Activated CD8-positive, alpha-beta memory T cell treated with anti-CD3 and anti-CD28 coated beads, Interleukin-2, amount 10 ng/mL, durations not matched to agents 7 days and 5 days (primary cell): ENCODE measurements at places on chromosomes 11 and 22. TPM values are rescaled to one million over a fixed set of nuclear protein-coding genes. Genes with fewer than 3 reads are reported as not detected.

DNA sequence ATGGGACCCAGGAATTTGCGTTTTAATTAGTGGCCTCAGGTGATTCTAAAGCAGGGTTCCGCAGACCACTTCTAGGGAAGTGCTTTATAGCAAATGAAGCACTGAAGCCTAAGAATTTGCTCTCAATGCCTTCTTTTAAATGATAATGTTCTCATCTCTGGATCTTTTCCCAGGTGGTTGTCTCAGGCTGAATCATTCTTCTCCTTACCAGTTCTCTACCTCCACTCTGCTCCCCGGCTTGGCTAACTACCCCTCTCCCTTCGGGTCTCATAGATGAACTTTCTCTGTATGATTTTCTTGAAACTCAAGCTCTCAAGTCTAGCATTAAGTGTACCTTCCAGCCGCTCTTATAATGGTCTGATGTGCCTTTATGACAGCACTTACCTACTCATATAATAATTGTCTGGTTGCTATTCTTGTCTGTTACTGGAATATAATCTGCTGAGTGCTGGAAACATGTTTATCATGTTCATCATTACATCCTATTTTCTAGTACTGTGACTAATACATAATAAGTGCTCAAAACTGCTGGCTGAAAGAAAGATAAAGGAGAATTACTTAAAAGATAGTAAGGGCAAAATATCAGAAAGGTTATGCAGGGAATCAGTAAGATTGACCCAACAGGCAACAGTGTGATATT is 195.9 kb upstream of the SESN3 start:
- H3K4me1 ChIP-seq: no peaks in the 10 kb centered on the region
- no peak overlapping the region for H3K27ac ChIP-seq
- H3K27me3 ChIP-seq: peaks cover 18% of the 10 kb centered on the region
- H3K36me3 ChIP-seq: no peaks in the 10 kb centered on the region
- no peak for DNase-seq

- peaks cover 92% of the 10 kb centered on the region for H3K27me3 ChIP-seq
- H3K36me3 ChIP-seq: no peaks in the 10 kb centered on the region
- peak overlapping the region; percentile 66 for H3K27ac ChIP-seq
- peak; percentile 92 for DNase-seq
- no peak overlapping the region for H3K4me3 ChIP-seq
Observed at GRCh38 chr22:28955817-28956216, 72.4 kb downstream of the ZNRF3 start.

DNA sequence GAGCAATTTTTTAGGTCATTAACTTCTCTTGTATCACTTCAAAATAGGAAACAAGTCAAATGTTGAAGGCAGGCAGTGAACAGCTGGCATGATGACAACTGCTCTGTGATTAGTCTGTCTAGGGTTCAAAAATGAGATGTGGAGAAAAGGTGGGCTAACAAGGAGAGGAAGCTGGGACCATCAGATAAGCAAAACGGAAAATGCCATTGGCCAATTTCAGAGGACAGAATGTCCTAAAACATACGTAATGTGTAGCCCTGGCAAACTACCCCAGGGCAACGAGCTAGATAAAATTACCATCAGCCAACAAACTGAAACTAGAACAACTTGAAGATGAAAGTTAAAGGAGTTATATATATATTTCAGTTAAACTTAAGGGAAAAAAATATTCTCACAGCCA is 93.2 kb downstream of the RELT start:
- H3K4me3 ChIP-seq: no peak overlapping the region
- no peak for DNase-seq
- H3K27ac ChIP-seq: no peak overlapping the region
- no peaks in the 10 kb centered on the region for H3K36me3 ChIP-seq
- H3K27me3 ChIP-seq: no peaks in the 10 kb centered on the region

CD3E gene
- total RNA-seq: 526 TPM

SHISA8 gene
- 0.70 TPM for total RNA-seq

DNA sequence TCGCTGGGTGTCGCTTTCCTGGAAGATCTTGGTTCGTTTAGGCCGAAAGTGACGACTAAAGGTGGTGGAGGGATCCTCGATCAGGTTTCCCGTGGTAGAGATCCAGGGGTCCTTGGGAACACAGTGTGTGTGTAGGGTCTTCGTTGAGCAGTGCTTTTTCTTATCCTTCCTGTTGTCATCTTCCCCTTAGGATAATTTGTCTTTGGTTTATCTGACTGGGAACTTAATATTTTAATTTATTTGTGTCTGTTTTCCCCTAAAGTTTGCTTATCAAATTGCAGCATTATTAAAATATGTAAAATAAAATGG is 403 bp downstream of the RBM7 start:
- H3K36me3 ChIP-seq: peaks cover 48% of the 10 kb centered on the region
- peak overlapping the region; percentile 99 for H3K27ac ChIP-seq
- no peaks in the 10 kb centered on the region for H3K27me3 ChIP-seq

- no peak for DNase-seq
- no peaks in the 10 kb centered on the region for H3K36me3 ChIP-seq
- no peak overlapping the region for H3K27ac ChIP-seq
Observed at GRCh38 chr11:1876361-1877063, 15.2 kb downstream of the PRR33 start.

- H3K27me3 ChIP-seq: no peaks in the 10 kb centered on the region
- no peak for DNase-seq
- H3K27ac ChIP-seq: no peak overlapping the region
- H3K4me1 ChIP-seq: peaks cover 21% of the 10 kb centered on the region
- H3K4me3 ChIP-seq: no peak overlapping the region
Observed at GRCh38 chr11:77086521-77087472, 15.8 kb upstream of the OMP start.

DNA sequence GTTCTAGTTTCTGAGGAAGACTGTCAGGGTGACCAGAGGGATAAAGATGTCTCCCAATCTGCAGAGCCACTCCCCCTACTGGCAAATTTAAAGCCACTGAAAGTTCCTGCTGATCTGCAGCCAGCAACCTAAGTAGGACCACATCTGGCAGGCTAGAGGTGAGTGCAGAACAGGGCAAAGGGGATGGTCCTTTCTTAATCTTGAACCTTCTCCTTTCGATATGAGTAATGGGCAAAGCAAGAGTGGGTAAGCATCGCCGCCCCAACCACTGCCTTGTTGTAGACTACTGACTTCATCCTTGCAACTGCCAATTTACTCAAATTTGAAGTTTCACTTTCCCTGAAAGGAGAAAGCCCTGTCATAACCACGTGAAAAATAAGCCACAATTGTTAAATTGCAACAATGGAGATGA is 30.7 kb downstream of the SCUBE2 start:
- peak; percentile 85 for DNase-seq
- no peak overlapping the region for H3K4me3 ChIP-seq
- H3K4me1 ChIP-seq: peaks cover 11% of the 10 kb centered on the region
- peaks cover 71% of the 10 kb centered on the region for H3K27me3 ChIP-seq
- peak overlapping the region; percentile 29 for H3K27ac ChIP-seq
- no peaks in the 10 kb centered on the region for H3K36me3 ChIP-seq

GRCh38 chr11:100232006-100232405 is 455.1 kb upstream of the ARHGAP42 start:
- H3K27me3 ChIP-seq: no peaks in the 10 kb centered on the region
- H3K4me3 ChIP-seq: no peak overlapping the region
- DNase-seq: no peak
- H3K27ac ChIP-seq: no peak overlapping the region
- no peaks in the 10 kb centered on the region for H3K36me3 ChIP-seq
- H3K4me1 ChIP-seq: no peaks in the 10 kb centered on the region

GRCh38 chr11:3707176-3707575 is 36.0 kb upstream of the CHRNA10 start:
- no peak for DNase-seq
- peaks cover 4% of the 10 kb centered on the region for H3K4me1 ChIP-seq
- no peaks in the 10 kb centered on the region for H3K27me3 ChIP-seq
- no peak overlapping the region for H3K27ac ChIP-seq
- H3K36me3 ChIP-seq: peaks cover 47% of the 10 kb centered on the region

GRCh38 chr11:83656796-83657330 is 370.7 kb upstream of the CCDC90B start:
- no peaks in the 10 kb centered on the region for H3K27me3 ChIP-seq
- H3K36me3 ChIP-seq: no peaks in the 10 kb centered on the region
- H3K4me1 ChIP-seq: no peaks in the 10 kb centered on the region

LRRC4C gene
- total RNA-seq: not detected

DNA sequence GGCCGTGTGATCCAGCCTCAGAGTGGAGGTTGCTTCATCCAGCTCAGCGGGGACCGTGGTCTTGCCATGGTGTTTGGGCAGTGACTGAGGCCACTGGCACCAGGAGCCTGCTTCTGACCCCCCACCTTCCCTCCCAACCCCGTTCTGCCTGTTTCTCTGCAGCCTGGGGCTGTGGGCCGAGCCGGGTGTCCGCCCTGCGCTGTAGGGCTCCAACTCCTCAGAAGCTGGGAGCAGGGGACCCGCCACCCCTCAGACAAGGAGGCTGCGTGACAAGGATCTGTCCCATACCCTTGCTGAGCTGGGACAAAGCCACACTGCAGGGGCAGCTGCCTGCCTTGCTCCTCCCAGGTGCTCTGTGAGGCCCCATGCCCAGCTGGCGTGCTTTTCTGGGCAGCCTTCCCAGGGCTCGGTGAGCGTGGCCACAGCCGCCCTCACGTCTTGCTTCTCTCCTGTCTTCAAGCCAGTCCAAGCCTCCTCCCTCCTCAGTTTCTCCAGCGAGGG is 11.7 kb upstream of the ARFGAP3 start:
- H3K27me3 ChIP-seq: no peaks in the 10 kb centered on the region
- no peak overlapping the region for H3K27ac ChIP-seq
- peaks cover 2% of the 10 kb centered on the region for H3K4me1 ChIP-seq
- peaks cover 11% of the 10 kb centered on the region for H3K36me3 ChIP-seq
- H3K4me3 ChIP-seq: no peak overlapping the region

LUZP2 gene
- total RNA-seq: not detected

INS gene
- total RNA-seq: not detected

DNA sequence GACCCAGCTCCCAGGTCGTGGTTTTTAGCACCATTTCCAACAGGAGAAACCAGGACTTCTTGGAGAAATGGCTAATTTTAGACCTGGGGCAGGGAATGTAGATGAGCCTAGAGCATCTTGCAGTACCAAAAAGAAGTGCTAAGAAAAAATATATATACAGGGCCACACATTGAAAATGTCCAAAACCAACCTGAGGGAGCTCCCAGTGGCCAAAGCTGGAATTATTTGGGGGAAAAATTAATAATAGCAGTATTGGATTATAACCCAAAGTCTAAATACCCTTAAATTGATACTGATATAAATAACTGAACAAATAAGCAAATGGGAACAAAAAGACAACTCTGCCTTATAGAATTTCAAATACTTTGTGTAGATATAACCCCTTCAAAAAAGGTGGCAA is 108.0 kb downstream of the PARVA start:
- peaks cover 2% of the 10 kb centered on the region for H3K36me3 ChIP-seq
- no peaks in the 10 kb centered on the region for H3K4me1 ChIP-seq
- peaks cover 2% of the 10 kb centered on the region for H3K27me3 ChIP-seq
- no peak overlapping the region for H3K4me3 ChIP-seq
- no peak for DNase-seq

DNA sequence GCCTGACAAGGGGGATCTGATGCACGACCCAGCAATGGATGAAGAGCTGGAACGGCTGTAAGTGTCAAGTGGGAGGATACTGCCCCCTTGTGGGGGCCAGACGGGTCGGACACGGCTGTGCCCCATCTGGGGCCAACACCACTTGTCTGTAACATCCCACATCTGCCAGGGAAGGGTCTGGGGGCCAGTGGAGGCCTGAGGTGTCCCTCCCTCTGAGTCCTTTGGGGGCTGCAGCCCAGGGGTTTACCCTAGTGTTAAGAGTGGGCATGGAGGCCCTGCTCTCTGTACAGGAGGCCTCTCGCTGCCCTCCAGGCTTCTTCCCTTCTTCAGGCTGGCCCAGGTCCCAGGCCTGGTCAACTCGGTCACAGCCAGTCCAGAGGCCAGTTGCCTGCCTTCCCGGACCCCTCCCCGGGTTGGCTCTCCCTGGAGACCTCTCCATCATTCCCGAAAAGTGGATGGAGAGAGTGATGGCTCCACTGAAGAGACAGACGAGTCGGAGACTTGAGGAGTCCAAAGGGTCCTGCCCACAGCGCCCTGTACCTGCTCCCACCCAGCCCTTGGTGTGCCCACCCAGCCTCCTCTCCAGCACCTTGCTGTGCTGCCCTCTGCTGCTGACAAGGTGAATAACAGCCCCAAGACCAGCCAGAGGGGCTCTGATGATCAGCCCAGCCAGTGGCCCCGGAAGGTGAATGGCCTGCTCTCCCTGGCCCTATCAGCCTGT is 15.4 kb downstream of the ARFGAP2 start:
- H3K4me3 ChIP-seq: no peak overlapping the region
- H3K36me3 ChIP-seq: peaks cover 5% of the 10 kb centered on the region
- no peaks in the 10 kb centered on the region for H3K27me3 ChIP-seq
- peak; percentile 74 for DNase-seq
- no peaks in the 10 kb centered on the region for H3K4me1 ChIP-seq

DEPDC7 gene
- total RNA-seq: 1.6 TPM

DNA sequence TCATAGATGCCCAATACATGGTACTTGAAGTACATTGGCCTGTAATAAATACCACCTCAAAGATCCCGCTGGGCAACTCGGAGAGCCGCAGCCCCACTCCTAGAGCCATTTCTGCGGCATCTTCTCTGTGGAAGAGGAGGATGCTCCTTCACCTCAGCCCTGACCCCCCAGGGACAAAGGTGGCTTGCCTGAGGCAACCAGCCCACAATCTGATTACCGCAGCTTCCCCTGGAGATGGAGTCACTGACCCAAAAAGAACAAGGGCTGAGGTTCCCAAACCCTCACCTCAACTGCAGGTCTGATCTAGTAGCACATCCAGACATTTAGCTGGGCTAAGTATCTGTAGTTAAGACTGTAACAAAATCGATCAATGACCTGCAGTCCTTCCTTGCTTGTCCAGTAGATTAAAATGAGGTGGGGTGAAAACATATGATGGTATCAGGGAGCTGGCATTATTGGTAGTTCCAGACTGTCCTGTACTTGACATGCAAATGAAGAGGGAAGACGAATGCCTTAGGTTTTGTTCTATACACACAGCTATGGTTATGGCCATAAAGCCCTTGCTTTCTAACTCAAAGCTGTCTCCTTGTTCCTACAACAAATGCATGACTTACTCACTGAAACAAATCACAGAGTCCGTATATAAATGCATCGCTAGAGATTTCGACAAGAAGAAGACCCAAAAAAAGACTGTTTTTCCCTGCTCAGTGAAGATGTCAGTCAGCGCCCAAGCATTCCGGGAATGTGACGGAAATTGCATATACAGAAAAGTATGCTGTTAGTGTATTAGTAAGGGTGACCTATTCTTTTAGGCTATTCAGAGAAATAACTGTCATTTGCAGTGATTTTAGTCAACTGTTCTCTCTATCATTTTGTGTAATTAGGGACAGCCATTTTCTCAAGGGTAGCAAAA is 33.7 kb downstream of the C11orf71 start:
- no peaks in the 10 kb centered on the region for H3K4me1 ChIP-seq
- H3K36me3 ChIP-seq: no peaks in the 10 kb centered on the region
- H3K27me3 ChIP-seq: peaks cover 10% of the 10 kb centered on the region
- DNase-seq: no peak
- H3K27ac ChIP-seq: no peak overlapping the region

DGCR6L gene
- 46.6 TPM for total RNA-seq

DNA sequence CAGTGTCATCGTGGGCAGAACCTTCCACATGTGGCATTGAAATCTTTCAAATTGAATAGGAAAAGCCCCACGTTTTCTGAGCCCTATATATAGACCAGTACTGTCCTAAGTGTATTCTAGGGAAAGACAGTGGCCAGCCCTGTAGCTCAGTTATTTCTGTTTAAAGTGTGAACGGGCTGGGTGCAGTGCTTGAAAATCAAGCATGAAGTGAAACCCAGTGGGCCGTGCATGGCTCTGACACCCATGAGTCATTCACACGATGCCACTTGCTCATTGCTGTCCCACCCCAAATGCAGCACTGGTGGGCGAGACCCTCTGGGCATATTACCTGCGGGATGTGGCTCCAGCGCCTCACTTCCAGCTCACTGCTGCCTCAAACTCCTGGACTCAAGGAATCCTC is 29.8 kb upstream of the CCDC188 start:
- H3K4me3 ChIP-seq: no peak overlapping the region
- H3K36me3 ChIP-seq: no peaks in the 10 kb centered on the region
- no peaks in the 10 kb centered on the region for H3K27me3 ChIP-seq
- no peaks in the 10 kb centered on the region for H3K4me1 ChIP-seq
- H3K27ac ChIP-seq: no peak overlapping the region

RTN4RL2 gene
- total RNA-seq: not detected
